ENCODE measurements at places on chromosomes 3 and 15.

DNA sequence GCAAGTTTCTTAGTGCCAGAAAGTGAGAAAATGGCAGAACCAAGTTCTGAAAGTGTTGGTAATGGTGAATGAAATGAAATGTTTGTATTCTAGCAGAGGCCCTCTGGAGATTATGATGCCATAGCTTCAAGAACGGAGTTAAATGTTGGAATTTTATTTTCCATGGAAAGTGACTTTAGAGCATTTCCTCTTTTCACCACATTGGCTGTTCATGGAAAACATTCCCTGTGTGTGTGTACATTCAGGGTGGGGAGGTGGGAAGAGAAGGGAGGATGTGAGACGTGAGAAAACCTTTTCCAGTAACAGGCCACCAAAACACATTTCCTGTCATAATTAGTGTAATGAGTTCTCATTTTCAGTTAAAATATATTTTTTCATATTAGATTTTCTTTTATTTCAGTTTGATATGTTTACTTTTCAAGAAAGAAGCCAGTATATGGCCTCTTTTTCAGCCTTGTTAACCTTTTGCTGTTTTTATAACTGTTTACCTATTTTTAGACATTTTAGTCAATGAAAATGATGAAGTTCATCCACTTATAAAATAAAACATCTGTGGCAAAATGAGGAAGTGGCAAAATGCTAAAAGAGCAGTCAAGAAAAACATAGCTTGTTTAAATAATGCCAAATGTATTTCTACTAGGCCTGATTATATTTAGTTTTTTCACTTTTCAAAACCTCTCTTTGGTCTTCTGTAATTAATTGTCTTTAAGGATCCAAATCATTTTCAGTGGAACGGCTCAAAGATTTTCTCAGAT lies 21.6 kb downstream of the SAMMSON start:
- no peak for DNase-seq

- DNase-seq: no peak
Measured at GRCh38 chr3:140576449-140576848, 101.4 kb upstream of the TRIM42 start.

- no peak for DNase-seq
Measured at GRCh38 chr3:128330214-128330842, 136.4 kb downstream of the DNAJB8 start.

- no peak for DNase-seq
Measured at GRCh38 chr3:130626049-130626448, 109.1 kb downstream of the COL6A6 start.

GRCh38 chr3:117191245-117191644 lies 481.7 kb downstream of the TUSC7 start:
- DNase-seq: no peak

Measured in inflammatory macrophage treated with lipopolysaccharide for 4 hours (primary cell).